CD4-positive, alpha-beta T cell treated with Interleukin-10 for 1 hour (primary cell): ENCODE measurements at places on chromosomes 11 and 22.

GRCh38 chr11:10634407-10634806 is 59.1 kb downstream of the IRAG1 start:
- DNase-seq, result no peak

GRCh38 chr11:65712633-65713076 is 603 bp downstream of the KAT5 start:
- DNase-seq, result no peak

DNA sequence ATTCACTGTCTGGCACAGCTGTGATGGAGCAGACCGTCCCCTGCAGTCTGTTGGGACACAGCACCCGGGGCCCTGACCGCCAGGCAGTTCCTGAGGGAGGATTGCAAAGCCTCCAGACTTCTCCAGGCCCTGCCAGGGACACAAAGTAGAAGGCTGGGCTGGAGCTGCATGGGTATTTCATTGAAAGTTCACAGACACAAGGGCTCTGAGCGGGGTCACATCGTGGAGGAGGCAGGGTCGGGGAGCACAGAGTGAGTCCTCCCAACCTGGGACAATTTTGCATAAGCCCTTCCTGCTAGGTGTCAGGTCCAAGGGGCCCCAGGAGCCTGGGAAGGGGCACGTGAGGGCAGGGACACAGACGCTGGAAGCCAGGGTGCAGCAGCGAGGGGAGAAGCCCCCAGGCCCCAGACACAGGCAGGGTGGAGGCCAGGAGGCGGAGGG is 15.7 kb downstream of the IFITM10 start:
- no peak for DNase-seq

DNA sequence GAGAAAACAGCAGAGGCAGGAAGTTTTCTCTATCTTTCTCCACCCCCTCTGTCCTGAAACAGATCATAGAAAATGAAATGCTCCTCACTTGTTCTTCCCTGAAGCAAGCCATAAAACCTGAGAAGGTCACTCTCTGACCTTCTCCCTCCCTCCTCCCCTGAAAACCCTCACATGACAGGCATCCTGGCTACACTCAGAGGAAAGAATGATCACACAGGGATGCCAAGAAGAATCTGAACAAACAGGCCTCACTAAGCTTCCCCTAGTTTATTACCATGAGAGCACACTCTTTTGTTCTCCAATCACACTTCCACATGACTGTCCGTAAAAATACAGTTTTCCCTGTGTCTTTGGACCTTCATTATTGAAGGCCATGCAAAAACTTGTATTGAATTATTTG is 300.1 kb downstream of the BUD13 start:
- DNase-seq, result no peak

GRCh38 chr11:46694607-46695006 is 5.8 kb downstream of the ARHGAP1 start:
- no peak for DNase-seq

- DNase-seq, result peak; percentile 82
Measured at GRCh38 chr11:130131961-130132850, 27.4 kb upstream of the ST14 start.

- no peak for DNase-seq
Measured at GRCh38 chr22:28909375-28909774, 26.0 kb downstream of the ZNRF3 start.

GRCh38 chr11:35682230-35683173 is 19.9 kb downstream of the TRIM44 start:
- no peak for DNase-seq

DNA sequence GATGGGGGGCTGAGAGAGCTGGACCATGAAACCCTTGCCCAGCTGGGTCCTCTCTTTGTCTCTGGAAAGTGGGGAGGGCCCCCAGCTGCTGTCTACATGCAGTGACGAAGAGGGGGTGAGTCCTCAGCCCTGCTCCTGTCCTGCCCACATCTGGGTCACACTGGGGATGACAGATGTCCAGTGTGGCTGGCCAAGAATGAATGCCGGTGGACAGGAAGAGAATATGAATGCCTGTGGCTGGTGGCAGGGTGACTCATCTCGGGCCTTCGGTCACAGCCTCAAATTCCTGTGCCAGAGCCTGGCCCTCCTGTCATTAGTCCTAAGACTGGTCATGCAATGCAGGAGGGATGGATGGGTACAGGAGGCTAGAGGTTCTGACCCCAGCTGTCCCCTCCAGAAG is 2.2 kb upstream of the PNPLA3 start:
- DNase-seq, result no peak

DNA sequence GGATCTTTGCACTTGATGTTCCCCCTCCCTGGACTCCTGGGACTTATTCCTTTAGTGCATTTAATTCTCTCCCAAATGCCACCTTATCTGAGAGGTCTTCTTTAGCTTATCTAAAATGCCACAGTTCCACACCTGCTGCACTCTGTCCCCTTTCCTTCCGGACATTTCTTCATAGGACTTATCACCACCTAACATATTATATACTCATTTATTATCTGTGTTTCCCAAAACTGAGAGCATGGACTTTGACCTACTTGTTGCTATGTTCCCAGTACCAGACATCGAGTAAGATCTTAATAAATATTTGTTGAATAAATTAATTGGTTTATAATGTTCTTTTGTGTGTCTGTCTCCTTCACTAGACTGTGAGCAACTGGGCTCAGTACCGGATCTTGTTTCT is 585.3 kb downstream of the INSC start:
- no peak for DNase-seq

GRCh38 chr22:42892571-42893316 is 35.7 kb upstream of the ARFGAP3 start:
- DNase-seq, result peak; percentile 5

DNA sequence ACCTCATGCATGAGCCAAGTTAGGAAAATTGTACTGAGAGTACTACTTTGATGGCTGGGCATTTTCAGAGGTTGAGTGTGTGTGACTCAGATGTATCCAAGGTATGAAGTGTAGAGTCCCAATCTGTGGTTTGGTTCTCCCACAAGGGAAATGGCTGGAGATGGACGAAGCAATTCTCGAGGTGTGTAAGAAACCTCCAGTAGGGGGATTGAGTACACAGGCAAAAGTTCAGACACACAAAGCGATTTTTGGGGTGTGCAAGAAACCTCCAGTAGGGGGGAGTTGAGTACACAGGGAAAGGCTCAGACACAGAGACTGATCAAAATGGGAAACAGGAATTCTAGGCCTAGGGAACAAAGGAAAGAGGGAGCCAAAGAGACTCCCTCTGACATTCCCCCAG is 1536.3 kb downstream of the FAM181B start:
- no peak for DNase-seq

DNA sequence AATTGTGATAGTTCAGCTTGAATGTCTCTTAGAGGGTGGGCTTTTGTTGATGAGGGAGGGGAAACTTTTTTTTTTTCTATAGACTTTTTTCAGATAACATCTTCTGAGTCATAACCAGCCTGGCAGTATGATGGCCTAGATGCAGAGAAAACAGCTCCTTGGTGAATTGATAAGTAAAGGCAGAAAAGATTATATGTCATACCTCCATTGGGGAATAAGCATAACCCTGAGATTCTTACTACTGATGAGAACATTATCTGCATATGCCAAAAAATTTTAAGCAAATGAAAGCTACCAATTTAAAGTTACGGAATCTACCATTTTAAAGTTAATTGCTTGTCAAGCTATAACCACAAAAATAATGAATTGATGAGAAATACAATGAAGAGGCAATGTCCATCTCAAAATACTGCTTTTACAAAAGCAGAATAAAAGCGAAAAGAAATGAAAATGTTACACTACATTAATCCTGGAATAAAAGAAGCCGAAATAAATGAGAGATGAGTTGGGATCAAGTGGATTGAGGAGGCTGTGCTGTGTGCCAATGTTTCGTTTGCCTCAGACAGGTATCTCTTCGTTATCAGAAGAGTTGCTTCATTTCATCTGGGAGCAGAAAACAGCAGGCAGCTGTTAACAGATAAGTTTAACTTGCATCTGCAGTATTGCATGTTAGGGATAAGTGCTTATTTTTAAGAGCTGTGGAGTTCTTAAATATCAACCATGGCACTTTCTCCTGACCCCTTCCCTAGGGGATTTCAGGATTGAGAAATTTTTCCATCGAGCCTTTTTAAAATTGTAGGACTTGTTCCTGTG is 3.9 kb downstream of the MALAT1 start:
- DNase-seq, result peak; percentile 56

DNA sequence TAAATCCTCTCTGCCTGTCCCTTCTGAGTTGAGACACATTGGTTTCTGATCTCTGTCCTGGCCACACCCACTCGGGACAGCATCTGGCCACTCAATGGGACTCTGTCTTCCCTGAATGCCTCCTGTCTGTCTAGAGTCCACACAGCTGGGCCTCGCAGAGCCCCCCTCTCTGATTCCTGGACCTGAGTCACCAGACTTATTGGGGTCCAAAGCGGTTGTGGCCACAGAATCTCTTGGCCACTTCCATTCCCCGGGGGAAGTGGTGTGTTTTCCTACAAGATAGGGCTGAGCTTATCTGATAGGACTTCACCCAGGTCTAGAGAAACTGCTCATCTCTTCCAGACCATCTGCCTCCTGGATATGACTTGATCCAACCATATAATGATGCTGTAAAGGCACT is 57.4 kb upstream of the WNT11 start:
- no peak for DNase-seq

GRCh38 chr11:70471254-70471653 is 72.9 kb downstream of the CTTN start:
- peak; percentile 29 for DNase-seq

GRCh38 chr11:64652586-64653387 is 61.8 kb downstream of the SLC22A12 start:
- DNase-seq, result peak; percentile 74

GRCh38 chr11:77854838-77855237 is 33.9 kb downstream of the AAMDC start:
- no peak for DNase-seq

- no peak for DNase-seq
Measured at GRCh38 chr11:92829121-92829520, 140.3 kb upstream of the MTNR1B start.

DNA sequence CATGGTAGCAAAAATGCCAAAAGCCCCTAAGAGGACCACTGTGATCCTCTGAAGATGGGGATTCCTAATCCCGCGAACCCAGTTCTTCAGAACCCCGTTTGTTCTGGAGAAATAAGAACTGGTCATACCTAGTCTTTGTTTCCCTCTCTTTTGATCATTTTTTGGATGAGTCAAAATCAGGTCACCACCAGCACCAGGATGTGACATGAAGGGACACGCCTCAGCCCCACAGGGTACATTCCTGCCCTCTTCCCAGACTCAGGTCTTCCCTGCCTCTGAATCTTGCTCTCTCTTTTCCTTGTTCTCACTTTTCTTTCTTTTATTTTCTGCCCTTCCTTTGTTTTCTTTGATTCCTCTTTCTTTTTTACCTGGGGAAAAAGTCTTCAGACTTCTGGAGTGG is 14.6 kb upstream of the ANO1 start:
- DNase-seq, result no peak

DNA sequence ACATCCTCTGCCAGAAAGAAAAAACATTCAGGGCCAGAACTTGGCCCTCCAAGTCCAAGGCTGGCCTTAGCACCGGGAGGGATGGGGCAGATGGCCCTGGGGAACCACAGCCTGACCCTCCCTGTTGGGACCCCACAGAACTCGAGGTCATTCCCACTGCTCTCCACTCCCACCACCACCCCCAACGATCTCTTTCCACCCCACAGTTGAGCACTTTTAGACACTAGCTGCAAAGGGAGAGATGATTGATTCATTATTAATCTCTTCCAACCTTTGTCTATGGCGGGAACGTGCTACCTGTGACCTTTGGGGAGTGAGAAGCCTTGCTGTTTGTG is 869.7 kb downstream of the BRD1 start:
- DNase-seq, result no peak

DNA sequence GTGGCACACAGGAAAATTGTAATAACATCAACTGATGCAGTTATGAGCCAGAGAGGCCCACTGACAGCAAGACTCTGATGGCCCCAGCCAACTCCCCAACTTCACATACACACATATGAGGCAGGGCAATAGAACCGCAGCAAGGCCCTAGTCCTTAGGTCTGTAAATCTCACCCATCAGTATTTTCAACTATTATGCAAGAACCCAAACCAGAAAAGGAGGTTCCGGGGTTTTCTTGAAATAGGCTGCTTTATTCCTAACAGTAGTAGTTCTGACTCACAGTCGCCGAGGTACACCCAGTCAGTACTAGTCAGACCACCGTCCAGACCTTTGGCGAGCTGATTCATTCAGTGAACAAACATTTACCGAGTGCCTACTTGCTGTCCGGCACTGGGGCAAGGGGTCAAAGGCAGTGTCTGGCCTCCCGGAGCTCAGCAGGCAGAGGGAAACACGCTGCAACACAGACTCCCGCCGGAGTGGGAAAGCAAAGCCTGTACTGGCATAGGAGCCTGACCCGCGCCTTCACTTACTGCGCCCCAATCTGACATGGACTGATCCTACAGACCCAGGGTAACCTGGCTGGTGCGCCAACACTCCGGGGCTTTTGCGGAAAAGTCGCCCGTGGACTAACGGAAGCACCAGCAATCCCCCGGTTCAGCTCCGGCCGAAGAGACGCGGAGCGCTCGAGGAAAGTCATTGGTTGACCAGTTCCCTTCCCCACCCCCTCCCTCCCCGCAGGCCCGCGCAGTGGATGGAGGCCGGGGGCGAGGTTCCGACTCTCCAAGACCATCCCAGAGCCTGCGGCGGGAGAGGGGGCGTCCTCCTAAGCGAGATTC is 1.3 kb downstream of the PLEKHA7 start:
- DNase-seq, result no peak

- no peak for DNase-seq
Measured at GRCh38 chr11:92751594-92751993, 217.9 kb upstream of the MTNR1B start.

DNA sequence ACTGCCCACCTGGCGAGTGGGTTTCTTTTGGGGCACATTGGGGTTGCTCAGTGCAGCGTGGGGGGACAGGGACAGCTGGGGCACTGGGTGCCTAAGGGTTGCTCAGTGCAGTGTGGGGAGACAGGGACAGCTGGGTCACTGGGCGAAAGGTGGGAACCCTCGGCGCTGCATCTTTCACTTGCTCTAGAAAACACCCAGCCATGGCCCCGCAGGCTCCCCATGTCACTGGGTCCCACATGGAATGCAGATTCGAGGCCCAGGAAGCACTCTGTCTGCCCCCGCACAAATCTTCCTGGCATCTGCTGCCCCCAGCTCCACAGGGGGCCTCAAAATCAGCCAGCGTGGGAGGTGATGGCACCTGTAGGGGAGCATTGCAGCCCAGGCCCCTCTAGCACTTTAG is 229.3 kb downstream of the BRD1 start:
- DNase-seq, result no peak

- DNase-seq, result no peak
Measured at GRCh38 chr11:12286606-12287005, 90.8 kb upstream of the PARVA start.

DNA sequence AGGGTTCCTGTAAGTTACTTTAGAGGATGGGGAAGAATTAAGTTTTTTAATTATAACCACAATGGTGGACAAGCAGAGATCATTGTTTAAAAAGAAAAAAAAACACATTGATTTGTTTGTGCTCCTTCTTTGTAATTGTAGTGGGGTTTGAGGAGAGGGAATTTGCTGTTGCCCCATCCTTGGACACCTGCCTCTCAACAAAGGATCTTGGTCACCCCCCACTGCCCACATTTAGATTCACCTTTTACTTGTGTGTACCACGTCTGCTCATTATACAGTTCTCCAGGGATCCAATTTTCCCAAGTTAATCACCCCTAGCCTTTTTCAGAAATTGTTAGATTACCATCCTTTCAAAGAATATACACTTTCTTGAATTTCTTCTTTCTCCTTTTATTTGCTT is 53.0 kb downstream of the DNAJC24 start:
- no peak for DNase-seq
